ENCODE measurements at places on chromosomes 11 and 22. TPM values are rescaled to one million over a fixed set of nuclear protein-coding genes. Genes with fewer than 3 reads are reported as not detected.

Gene SLC1A2
- total RNA-seq, result 0.10 TPM

Gene CRACR2B
- total RNA-seq, result 6.3 TPM

Gene ELF5
- not detected for total RNA-seq

Gene CBLIF
- not detected for total RNA-seq

Gene FAM180B
- not detected for total RNA-seq

Gene SMTNL1
- total RNA-seq, result not detected

Gene ASCL2
- total RNA-seq, result not detected

Gene CRYAB
- 12.5 TPM for total RNA-seq

Gene OR8D4
- total RNA-seq, result not detected

Gene C2CD2L
- total RNA-seq, result 5.9 TPM

Gene C11orf42
- not detected for total RNA-seq

Gene OR2AT4
- total RNA-seq, result not detected

Gene GSTT2B
- total RNA-seq, result 0.22 TPM

Gene HIPK3
- 16.8 TPM for total RNA-seq

Gene CALCA
- total RNA-seq, result 0.15 TPM

Gene TYR
- not detected for total RNA-seq

Gene PRAME
- 117 TPM for total RNA-seq

Gene POU2F3
- total RNA-seq, result not detected

Gene TRPC6
- total RNA-seq, result 1.2 TPM

Gene JAML
- total RNA-seq, result not detected

Gene APOBEC3A
- total RNA-seq, result not detected

Gene MS4A14
- not detected for total RNA-seq

Gene APLNR
- total RNA-seq, result not detected

Gene ANO9
- total RNA-seq, result 1.4 TPM

Gene CRYBA4
- not detected for total RNA-seq

Gene MRGPRX4
- not detected for total RNA-seq

Gene VPREB1
- not detected for total RNA-seq

Gene FLRT1
- 0.06 TPM for total RNA-seq

Gene MYO7A
- 1.3 TPM for total RNA-seq

Gene COA4
- 131 TPM for total RNA-seq

Gene MPPED2
- total RNA-seq, result not detected

Gene DERL3
- 0.71 TPM for total RNA-seq

Gene HPX
- 0.51 TPM for total RNA-seq

Gene TRIM21
- total RNA-seq, result 22.6 TPM

Gene POTEH
- total RNA-seq, result not detected

Gene ARHGAP20
- 0.02 TPM for total RNA-seq

Gene MIOX
- not detected for total RNA-seq

Gene P2RY2
- total RNA-seq, result 11.8 TPM

Gene LRRC10B
- total RNA-seq, result 0.14 TPM

Gene NXPE4
- total RNA-seq, result not detected
